Posterior cingulate gyrus (tissue), 11 donors: ENCODE measurements at places on chromosomes 13 and 19.

- no peak for DNase-seq
Measured at GRCh38 chr13:101155920-101156319, 260.4 kb downstream of the NALCN start.

GRCh38 chr19:45016388-45017314 is 15.4 kb downstream of the RELB start:
- peak; percentile 78 for DNase-seq

- DNase-seq = no peak
Measured at GRCh38 chr19:57302727-57303401, 17.4 kb upstream of the ZNF543 start.

- no peak for DNase-seq
Measured at GRCh38 chr13:111518161-111518792, 197.8 kb downstream of the TEX29 start.

- DNase-seq = no peak
Measured at GRCh38 chr19:40590464-40591265, 10.5 kb upstream of the LTBP4 start.

- DNase-seq = no peak
Measured at GRCh38 chr19:51794885-51795490, at the start of gene FPR3. Gene FPR3 (plus strand): TSS chr19:51795157. CDS start chr19:51823749, 28,592 bp downstream.

DNA sequence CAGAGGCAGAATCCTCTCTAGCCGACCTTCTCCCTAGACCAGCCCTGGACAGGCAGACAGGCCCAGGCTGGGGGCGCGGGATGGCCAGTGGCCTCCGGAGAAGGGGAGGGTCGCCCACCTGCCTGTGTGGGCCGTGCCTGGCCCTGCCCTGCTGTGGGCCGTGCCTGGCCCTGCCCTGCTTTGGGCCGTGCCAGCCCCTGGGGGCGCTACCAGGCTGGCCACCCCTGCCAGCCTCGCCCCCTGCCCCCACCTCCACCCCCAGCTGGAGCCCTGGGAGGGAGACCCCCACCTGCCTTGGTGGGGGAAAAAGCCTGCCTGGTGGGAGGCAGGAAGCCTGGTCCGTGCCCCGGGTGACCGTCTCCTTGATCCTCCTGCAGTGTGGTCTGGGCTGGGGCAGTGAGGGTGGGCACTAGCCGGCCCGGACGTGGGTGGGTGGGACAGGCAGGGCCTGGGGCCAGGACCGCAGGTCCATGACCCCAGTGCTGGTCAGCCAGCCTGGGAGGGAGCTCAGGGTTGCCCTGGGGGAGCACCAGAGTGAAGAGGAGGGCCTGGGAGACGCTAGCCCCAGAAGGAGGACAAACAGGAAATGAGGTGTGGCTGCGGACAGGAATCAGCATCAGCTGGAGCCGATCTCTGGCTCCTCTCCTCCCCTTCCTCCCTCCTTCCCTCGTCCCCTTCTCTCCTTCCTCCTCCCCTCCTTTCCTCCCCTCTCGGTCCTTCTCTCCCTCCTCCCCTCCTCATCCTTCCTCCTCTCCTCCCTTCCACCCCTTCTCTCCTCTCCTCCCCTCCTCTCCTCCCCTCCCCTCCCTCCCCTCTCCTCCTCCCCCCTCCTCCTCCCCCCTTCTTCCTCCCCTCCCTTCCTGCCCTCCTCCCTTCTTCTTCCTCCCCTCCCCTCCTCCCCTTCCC is 5.1 kb upstream of the MKNK2 start:
- no peak for DNase-seq

DNA sequence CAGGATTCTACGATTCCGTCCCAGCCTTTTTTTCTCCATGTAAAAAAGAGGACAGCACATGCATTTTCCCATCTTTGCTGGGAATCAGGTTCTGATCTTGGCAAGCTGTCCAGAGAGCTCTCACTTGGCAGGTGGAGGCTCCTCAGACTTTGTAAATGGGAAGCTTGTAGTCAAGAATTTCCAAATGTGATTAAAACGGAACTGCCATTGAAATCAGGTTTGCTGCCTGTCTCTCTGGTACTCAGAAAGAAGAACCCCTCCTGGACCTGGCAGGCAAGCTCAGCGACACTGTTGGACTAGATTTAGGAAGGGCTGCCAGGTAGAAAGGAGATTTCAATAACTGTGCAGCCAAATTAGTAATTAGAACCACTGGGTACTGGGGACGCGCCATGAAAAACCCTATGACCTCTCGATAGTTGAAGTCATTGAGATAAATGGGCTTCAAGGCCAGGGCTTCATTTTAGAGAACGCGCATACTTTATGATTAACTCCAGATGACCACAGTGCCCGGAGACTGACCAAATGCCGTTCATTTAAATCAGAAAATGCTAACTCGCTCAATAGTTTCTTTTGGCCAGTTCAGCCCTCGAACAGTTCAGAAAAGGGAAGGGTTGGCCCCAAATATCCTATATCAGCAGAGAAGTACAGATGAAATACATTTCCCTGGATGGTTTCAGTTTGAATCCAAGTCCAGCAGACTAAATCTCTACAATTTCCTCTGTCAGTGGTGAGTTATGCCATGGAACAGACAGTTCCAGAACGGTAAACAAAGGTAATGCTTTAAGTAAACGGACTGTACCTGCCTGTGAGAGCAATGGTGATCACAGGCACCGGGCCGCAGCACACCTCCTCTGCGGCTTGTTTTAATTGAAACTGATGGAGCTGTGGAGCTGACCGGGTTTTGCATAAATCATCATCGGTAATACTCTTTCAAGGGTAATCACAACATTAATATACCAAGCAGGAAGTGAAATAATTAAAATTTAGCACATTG is 517.4 kb downstream of the RFC3 start:
- no peak for DNase-seq
